ENCODE measurements at places on chromosomes 3 and 15. TPM values are rescaled to one million over a fixed set of nuclear protein-coding genes. Genes with fewer than 3 reads are reported as not detected.

GRCh38 chr3:197305854-197306253 lies 7.4 kb upstream of the DLG1 start:
- no peak for DNase-seq

The WDR93 gene
- not detected for total RNA-seq

GRCh38 chr15:50977162-50977561 lies 68.7 kb downstream of the AP4E1 start:
- DNase-seq = no peak

GRCh38 chr3:38153221-38153620 lies 12.1 kb upstream of the OXSR1 start:
- DNase-seq = no peak

DNA sequence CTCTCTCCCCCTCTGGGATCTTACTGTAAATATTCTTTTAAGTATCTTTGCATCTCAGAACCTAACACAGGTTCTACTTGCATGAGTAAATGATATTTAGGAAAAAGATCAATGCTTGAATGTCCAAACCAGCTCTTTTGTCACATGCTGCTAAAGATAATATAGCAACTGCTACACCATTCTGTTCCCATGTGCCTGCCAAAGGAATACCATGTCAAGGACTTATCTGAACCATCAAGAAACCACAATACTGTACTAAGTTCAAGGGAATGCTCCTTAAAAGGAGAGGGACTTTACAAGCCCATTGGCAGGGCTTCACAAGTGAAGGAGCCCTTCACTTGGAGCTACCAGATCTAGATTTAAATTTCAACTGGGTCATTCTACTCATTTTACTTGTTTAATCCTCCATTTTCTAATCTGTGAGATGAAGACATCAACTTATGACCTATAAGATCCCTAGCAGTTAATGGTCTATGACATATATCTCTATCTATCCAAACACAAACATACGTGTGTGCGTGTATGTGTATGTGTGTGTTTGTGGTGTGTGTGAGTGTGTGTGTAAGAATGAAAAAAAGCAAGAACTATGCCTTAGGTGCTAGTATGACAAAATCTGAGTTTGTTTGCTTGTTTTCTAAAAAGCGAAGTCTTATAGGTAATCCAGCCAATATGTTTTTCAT lies 13.0 kb upstream of the SEC62 start:
- DNase-seq = no peak

DNA sequence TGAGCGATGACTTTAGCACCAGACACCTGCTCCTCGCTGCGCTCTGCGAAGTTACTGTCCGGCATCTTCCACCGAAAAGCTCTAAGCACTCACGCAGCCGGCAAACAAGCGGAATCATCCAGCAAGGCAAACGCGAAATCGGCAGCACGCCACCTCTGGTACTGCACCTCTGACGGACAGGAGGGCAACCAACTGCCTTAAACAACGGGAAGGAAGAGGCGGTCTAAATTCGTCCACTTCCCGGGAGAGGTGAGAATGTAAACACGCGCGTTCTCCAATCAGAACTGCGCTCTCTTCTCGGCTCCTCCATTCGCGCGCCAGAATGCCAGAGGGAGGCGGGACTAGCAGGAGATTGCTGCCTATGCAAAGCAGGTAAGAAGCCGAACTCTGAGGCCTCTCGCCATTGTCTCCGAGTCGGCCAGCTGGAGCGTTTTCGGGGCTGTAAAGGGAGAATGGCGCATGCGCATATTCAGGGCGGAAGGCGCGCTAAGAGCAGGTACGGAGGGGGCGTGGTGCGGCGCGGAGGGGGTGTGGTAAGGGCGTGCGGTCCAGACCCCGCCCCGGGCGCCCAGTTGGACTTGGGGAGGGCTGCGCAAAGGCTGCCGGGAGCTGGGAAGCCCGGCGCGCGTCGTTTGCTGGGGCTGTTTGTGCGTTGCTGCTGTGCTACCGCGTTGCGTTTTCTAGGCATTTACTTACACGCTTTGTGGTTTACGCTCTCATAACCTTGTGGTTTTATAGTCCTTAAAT lies at the start of the genes BTD and HACL1:
TSS of gene BTD (plus strand) at position 347 of the 747 bp plus-strand sequence. CDS start 33,695 bp downstream, outside the sequence.
TSS of gene HACL1 (minus strand) at position 171 of the 747 bp plus-strand sequence. CDS start at position 65, 106 bp downstream.
- DNase-seq = no peak

DNA sequence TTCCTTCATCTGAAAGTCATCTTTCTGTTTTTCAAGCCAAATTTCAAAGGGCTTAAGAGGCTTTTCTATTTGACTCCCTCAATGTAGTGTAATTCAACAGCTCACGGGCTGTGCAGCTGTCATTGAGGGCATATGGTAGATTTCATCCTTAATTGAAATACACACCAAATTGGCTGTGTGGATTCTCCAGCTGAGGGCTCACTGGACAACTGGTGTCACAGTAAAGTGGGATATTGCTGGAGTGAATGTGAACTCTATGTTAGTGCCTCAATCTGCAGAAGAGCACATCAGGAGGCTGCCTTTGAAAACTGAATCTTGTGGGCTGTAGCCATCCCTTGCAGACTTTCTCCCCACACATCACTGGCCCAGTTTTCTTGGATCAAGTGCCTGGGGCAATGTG lies 120.1 kb downstream of the GALK2 start:
- DNase-seq = no peak

DNA sequence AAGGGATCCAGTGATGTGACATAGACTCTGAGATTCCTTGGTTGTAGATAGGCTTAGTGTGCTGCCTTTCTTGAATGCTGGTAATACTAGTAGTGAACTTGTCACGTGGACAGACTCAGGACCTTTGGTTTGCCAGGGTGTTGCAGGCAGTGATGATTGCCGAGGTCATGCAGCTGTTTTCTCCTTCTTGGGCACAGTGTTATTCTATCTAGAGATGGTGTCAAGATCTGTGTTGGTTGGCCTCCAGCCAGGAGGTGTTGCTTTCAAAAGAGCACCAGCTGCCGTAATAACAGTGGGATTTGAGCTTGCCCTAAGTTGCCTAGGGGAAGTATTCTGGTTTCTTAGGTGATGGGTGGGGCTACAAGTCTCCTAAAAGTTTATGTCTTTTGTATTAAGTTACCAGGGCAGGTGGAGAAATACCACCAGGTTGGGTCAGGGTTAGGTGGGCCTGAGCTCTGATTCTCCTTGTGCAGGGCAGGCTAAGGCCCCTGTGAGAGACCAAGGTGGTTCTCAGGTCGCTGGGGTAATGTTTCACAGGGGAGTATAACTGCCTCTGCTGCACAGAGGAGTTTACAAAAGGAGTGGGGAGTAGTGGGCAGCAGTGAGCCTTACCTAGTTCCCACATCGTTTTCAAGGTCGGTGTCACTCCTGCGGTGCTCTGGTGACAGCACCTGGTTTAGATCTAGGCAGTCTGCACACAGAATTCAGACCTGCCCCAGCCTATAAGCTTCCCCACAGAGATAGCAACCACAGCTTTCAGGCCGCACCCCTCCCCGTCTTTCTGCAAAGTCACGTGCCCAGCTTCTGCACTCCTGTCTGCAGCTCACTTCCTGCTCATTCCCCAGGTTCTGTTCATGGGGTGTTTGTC lies 350.3 kb downstream of the DOCK3 start:
- no peak for DNase-seq

GRCh38 chr15:83250781-83251180 lies 33.7 kb downstream of the BNC1 start:
- no peak for DNase-seq

DNA sequence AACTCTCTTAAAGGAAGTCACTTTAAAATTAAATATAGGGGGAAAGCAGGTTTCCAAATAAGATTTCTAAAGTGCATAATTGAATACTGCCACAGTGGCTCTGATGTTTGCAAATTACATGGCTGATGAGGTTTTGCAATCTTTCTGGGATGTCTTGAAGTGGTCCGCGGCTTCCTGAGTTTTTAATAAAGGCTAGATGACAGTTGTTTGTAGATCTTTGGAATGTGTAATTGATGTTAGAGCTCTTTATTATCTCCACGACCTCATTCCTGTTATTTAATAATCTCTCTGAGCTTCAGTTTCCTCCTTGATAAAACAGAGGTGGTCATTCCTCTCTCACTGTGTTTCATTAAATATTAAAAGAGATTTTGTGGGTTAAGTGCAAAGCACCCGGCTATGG lies 27.0 kb upstream of the CEMIP start:
- no peak for DNase-seq

DNA sequence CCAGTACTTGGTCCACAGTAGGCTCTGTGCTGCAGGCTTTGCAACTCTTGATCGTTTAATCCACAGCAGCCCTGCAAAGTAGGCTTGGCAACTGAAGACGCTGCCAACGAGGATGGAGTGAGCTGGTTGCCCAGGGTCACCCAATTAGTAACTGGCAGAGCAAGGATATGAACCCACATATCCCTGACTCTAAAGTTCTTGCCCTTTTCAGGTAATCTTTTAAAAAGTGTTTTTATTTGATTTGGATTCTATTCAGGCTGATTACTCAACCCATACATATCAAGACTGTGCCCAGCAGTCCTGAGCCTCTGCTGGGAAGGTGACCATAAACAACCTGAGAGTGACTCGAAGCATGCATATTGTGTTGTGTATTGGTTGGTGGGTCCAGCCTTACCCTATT lies 50.3 kb downstream of the PSMD6 start:
- DNase-seq = no peak

DNA sequence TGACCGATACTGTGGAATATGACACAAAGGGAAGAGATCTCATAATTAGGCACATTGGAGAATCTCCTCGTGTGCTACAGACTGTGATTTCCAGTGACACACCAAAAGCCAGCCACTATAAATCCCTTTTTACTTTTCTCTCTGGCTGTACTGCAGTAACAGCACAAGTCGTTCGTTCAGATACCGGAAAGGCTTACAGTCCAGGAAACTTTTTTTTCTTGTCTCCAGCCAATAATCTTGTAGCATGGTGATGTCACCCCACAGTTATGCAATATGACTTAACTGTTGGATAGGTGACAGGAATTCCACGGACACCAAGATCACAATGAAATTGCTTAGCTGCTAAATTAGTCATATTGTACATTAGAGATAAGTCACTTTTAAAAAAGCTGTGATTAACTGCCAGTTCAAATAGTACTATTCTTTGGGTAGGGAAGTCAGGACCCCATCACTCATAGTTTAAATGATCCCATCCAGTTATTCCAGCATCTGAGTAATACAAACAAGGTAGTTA lies 36.3 kb upstream of the TSC22D2 start:
- DNase-seq = no peak

The ZNF660 gene
- total RNA-seq = 0.59 TPM

The IL17RE gene
- 15.3 TPM for total RNA-seq

DNA sequence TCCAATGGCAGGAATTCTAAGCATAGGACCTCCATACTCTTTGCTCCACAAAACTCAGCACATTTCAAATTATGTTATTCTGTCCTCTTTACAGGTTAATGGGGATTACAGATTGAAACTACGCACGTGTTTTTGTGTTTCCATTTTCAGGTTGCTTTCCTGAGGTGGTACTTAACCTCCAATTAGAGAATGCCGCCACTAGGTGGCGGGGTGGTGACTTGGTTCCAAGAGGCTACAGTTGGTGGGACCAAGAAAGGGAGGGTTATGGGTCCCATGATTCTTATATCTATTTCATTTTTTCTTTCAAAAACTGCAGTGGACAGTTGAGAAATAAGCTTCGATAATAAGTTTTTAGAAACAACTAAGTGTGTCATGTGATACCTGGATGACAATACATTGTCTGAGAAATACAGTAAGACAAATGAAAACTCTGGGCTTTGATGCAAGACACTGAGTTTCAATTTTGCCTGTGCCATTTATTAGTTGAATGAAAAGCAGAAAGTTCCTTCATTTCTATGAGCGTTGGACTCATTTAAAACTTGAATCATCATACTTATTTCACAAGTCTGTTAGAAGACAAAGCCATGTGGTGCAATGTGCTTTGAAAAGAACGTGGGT lies 539.0 kb downstream of the FGF12 start:
- DNase-seq = no peak

GRCh38 chr15:99320374-99321215 lies 69.3 kb downstream of the LRRC28 start:
- DNase-seq = no peak

DNA sequence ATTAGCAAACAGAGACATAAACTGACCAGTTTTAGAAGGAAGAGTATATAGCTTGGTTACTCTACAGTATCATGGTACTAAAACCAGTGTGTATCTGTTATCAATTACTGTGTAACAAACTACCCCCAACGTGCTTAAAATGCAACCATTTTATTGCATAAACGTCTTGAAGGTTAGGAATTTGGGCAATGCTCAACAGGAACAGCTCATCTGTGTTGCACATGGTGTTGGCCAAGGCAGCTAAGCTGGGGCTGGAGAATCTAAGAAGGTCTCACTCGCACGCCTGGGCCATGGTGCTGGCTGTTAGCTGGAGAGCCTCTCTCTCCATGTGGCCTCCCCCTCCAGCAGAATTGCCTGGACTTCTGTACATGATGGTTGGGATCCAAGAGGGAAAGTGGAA lies 81.2 kb upstream of the THBS1 start:
- no peak for DNase-seq

The AGTR1 gene
- total RNA-seq = 4.4 TPM

DNA sequence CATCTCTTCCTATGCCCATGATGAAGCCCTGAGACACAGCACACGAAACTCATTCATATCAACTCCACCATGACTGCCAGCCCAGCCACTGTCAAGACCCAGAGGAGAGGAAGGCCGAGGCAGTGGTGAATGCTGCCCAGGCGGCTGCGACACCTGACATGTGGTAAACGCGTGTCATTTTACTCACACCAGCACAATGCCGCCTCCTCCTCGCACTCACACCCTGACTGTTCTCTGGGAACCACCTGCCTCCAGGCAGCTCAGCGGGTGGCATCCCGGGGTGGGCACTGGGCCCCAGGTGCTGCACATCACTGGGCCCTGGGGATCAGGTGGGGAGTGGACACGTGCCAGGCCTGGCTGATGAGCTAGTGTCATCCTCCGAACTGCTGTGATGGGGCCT lies 21.5 kb downstream of the KLHL25 start:
- no peak for DNase-seq

- DNase-seq = no peak
Measured at GRCh38 chr15:55993804-55994560, 570 bp upstream of the NEDD4 start.

DNA sequence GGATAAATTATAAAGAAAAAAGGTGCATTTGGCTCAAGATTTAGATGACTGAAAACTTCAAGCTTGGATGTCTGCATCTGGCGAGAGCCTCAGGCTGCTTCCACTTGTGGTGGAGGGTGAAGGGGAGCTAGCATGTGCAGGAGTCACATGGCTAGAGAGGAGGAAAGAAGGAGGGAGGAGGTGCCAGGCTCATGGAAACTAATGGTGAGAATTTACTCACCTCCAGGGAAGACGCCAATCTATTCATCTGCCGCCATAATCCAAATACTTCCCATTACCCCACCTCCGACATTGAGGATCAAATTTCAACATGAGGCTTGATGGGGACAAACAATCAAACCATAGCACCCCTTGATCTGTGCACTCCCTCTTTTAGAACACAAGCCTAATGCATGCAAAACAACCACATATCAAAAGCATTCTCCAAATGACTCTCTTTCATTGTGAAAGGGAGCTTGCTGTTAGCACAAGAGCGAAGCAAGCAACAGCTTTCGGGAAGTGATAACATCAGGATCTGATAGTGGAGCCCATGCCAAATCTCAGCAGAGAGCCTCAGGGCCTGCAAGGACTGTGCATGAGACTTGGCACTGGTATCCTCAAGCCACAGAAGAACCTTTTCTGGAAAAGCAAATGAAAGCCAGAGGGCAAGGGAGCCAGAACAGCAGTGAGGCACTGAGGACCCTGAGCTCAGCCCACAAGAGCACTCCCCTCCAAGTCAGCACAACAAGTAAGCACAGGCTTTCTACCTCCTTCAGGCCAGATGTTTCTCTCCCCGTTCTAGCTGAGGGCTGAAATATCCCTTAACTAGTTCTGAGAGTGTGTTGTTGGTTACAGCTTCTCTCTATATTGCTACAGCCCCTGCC lies 50.2 kb upstream of the THBS1 start:
- DNase-seq = no peak
